ENCODE measurements at places on chromosomes 6 and 20.

DNA sequence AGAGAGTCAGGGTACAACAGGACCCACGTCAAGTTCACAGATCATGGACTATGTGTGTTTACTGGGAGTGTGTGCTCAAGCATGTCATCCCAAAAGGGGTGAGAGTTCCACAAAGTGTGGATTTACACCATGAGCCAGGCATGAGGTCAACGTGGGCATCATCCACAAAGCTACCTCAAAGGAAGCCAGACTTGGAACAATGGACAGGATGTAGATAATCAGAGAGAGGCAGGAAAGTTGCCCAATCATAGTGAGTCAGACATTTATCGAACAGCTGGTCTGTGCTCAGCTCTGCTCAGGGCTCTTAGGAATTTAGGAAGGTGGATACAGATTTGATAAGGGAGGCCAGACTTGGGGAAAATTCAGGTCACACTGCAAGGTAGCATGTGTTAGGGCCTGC is 317.2 kb upstream of the CDYL start:
- DNase-seq: no peak

- DNase-seq: no peak
Observed at GRCh38 chr6:160042014-160042773, 73.3 kb downstream of the IGF2R start.

DNA sequence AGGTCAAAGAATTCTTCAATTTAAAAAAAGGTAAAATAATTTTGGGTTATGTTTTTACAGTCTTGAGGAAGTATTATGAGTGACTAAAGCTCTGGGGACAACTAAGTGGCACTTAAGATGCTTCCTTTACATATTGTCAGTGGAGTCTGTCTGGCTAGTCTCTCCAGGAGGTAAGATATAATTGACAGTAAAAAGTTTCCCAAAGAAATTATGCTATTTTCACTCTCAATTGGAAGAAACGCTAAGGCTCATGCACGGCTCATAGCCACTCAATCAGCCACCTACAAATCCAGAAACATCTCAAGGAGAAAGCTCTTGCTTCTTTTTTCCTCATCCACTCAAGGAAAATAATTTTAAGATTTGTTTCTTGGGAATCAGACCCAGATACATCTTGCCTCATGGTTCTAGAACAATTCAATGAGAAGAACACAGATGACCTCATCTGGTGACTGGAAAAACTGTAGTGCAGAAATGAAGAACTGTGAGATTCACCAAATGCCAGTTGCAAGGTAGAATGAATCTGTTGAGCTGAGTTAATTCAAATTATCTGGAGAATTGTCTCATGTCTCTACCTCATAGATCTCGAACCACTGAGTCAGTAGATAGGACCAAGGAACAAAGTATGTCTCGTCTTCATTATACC is 252.9 kb downstream of the TPBG start:
- DNase-seq: no peak

GRCh38 chr6:128519931-128520435 is 416 bp downstream of the PTPRK start:
- peak; percentile 24 for DNase-seq

DNA sequence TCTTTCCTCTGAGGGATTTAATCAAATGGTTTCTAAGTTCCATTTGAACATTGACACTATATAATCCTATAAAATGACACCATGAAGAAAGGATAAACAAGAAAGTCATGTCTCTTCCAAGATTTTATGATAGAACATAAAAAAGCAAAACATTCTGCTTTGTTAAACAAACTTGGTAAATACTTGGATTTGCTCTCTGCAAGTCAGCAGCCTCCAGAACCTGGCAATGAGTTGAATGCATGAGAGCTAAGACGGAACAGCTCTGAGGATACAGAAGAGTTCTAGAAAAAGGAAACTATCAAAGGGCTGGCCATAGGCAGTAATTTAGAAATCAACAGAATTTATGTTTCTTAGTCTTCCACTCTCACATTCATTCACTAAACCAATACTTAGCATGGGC is 656.0 kb upstream of the ID4 start:
- DNase-seq: no peak

DNA sequence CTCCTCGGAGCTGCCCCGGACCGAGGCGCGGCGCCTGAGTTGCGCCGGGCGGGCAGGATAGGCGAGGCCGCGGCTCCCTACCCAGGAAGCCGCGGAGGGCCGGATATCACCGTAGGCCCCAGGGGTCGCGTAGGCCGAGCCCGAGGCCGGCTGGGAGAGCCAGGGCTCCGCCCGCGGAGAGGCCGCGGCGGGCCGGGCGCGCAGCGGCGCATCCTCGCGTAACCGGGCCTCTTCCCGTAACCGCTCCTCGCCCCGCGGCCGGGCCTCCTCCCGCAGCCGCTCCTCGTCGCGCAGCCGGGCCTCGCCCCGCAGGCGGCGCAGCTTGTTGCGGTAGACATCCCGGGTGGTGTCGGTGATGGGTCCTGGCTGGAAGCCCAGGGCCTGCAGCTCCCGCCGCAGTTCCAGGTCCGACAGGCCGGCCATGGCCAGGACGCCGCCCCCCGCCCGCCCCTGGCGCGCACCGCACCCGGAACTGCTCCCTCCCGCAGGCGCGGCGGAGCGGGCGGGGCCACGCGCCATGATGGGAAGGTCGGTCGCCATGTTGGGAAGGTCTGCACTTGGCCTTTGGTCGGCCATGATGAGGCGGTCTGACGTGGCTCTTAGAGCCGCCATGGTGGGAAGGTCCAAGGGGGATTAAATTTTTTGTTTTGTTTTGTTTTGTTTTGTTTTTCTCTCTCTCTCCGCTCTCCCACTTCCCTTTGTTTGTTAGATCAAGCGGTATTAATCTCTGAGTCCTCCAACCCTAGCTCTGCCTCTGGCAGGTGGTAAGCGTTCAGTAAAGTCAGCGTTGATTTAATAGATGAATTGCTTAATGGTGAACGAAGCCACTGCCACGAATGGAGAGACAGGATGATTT is at the start of gene LEMD2:
Gene LEMD2 (minus strand): TSS at position 437 of the 856 bp plus-strand sequence. CDS start 14 bp downstream, at position 423.
- peak; percentile 90 for DNase-seq

GRCh38 chr6:153568628-153569027 is 437.5 kb upstream of the RGS17 start:
- DNase-seq: no peak

GRCh38 chr6:10528158-10528981 is 7.2 kb downstream of the GCNT2 start:
- no peak for DNase-seq

GRCh38 chr6:74073999-74074398 is 378.0 kb downstream of the CD109 start:
- DNase-seq: no peak

DNA sequence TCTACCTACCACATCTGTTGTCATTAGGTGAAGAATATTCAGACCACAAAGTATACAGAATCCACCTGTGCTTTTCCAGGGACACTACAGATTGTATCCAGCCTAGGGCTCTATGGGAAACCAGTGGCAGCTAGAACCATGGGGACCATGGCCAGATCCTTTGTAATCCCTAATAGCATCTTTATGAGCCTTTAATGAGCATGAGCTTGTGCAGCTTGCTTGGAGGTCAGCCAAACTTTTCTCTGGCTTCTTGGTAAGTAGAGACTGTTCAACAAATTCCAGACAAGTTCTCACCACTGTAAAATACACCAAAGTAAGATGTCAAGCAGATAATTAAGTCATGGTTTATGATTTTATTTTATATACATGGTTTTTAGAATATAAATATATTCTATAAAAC is 301.6 kb upstream of the ADGRB3 start:
- DNase-seq: no peak
